ENCODE measurements at places on chromosomes 12 and 14.

DNA sequence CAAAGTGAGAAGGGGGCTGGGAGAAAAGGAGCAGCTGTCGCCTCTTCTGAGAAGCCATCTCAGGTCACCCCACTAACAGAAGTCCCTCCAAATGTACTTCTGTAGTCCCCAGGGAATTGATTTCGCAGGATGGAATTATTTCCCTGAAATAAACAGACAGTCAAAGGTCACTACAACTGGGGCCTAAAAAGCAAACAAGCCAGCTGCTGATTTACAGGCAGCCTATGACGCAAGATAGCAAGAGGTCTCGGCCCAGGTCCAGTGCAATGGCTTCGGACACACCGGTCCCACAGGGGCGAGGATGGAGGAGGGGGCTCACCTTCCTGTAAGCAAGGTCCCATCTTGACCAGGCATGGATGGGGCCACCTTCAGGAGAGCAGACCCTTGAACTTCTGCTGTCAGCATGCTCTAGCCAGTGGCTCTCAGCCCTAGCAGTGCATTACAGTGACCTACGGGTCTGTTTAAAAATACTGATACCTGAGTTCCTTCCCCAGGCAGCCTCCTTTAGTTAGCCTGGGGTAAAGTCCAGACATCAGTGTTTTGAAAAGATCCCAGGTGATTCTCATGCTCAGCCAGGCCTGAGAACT, 18.1 kb downstream of the NUAK1 start:
- no peak for DNase-seq

- DNase-seq = no peak
Observed at GRCh38 chr12:61758661-61759060, 501.5 kb upstream of the USP15 start.

DNA sequence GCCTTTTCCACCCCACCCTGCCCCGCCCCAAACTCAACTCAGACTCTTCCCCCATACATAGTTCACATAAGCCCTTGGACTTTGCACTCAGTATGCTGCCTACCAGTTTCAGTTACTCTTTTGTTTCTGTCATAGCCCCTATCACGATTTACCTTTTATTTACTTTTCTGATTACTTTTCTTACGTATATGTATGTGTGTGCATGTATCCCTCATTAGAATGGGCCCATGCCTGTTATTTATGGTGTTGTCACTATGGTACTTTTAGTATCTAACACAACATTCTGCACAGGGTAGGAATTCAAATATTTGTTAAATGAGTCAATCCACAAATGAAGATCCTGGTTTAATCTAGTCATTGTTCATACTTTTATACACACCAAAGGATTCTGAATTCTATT, 16.5 kb upstream of the LUM start:
- peak; percentile 85 for DNase-seq

DNA sequence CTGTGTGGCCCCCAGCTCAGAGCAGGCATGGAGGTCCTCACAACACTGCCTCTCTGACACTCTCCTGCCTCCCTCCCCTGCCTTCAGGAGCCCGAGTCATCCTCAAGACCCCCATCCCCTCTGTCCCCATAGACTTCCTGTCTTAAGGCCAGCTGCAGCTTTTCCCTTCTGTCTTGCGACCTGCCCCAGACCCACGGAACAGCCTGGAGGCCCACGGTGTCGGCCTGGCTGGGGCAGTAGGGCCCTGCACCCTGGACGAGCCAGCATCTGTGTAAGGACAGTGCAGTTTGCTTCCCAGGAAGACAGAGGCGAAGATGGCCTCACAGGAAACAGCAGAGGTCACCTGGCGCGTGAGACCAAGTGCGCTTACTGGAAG, 9.7 kb downstream of the TEDC1 start:
- no peak for DNase-seq

DNA sequence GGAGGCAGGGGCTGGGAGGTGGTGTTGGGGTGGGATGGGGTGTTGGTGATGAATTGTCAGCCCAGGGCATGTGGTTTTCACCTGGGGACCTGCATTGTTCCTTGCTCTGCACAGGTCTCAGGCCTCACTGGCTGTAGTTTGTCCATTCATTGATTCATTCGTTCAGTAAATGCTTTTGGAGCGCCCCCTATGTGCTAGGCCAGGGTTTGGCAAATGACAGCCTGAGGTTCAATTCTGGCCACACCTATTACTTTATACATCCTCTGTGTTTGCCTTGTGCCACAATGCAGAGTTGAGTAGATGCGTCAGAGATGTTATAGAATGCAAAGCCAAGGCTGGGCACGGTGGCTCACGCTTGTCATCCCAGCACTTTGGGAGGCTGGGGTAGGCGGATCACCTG, 4.7 kb downstream of the ADCK1 start:
- DNase-seq = peak; percentile 51

DNA sequence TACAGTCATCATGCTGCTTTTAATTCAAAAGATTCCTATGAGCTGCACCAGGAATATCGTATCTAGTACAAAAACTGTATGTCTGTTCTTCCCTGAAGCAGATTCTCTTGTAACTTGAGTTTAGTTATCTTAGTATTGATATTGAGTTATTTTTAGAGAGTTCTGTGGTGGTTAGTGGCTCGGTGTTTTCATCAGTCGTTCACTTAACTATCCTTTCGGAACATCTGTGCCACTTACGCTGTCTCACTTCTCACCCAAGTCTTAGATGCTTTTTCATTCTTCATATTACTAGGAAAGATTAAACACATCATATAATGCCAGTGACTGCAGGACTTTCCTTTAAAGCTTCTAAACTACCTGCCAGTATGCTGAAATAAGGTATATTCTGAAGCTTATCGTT, 251.0 kb downstream of the FBXL14 start:
- DNase-seq = no peak

DNA sequence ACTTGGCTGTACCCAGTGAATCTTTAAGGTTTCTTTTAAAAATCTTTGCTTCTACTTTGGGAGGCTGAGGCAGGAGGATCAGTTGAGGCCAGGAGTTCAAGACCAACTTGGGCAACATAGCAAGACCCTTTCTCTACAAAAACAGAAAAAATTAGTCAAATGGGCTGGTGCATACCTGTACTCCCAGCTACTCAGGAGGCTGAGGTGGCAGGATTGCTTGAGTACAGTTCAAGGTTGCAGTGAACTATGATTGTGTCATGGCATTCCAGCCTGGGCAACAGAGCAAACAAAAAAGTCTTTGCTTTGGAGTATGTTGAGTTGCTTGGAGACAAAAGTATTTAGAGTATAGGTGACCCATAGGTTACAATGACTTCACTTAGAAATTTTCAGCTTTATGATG, 6.2 kb upstream of the DDX55 start:
- no peak for DNase-seq

DNA sequence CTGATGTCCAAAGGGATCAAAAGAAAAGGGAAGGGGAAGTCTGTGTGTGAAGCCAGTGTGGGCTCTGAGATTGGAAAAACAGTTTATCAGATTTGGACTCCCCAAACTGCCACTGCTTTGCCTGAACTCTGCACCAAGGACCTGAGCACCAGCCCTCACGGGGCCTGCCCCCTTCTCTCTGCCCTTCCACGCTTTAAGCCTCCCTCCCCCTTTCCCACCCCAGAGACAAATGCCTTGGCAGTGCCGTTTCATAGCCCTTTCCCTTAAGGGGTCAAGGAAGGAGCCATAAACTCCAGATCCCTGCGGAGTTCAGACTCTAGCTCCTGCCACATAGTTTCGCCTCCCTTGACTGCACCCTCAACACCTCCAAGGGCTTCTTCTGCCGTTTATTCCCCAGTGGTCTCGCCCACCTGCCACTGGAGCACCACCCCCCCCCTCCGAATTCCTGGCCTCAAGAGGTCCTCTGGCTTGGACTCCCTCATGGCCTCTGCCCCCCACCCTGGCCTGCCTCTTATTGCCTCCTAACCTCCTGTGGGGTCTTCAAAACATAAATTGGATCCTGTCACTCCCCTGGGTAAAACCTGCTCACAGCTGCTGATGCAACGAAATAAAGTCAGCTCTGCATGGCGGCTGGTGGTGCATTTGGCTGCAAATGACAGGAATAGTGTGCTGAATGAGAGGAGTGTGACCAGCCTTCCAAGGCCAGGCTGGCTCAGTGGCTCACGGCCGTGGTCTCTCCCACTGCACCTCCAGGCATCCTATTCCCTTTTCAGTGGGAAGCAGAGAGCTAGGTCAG, 18.8 kb downstream of the SLC25A29 start:
- DNase-seq = no peak

GRCh38 chr14:104383088-104383995, 196.2 kb upstream of the C14orf180 start:
- no peak for DNase-seq

GRCh38 chr14:29240066-29240465, 473.5 kb downstream of the FOXG1 start:
- no peak for DNase-seq

DNA sequence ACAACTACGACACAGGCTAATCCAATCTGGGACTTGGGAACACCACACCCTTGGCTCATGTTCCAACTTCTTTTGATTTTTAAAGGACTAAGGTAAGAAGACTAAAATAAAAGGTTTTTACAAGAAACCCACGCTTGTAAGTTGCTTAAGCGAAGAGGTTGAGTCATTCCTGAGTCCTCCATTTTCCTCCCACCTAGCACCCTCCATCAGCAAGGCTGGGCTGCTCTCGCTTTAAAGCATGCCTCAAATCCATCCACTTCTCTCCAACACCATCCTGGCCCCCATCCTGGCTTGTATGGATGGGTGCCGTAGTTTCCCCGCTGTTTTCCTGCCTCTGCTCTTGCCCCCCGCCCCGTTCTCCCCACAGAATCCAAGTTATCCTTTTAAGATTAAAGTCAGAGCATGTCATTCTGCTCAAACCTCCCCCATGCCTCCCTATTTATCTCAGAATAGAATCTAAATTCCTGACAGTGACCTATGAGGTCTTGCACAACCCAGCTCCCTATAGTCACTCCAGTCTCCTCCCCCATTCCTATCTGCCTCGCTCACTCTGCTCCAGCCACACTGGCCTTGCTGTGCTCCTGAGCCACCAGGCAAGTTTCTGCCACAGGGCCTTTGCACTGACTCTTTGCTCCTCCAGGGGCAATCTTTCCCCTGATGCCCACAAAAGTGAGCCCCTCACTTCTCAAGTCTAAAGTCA, 34.5 kb downstream of the SCARB1 start:
- DNase-seq = no peak

DNA sequence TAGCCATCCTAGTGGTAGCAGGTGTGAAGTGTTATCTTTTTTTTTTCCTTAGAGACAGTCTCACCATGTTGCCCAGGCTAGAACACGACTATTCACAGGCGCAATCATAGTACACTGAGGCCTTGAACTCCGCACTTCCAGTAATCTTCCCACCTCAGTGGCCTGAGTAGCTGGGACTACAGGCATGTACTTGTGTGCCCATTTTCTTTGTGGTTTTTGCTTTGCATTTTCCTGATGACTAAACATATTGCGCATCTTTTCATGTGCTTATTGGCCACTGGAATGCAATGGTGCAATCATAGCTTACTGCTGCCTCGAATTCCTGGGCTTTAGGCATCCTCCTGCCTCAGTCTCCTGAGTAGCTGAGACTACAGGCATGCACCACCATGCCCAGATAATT, 33.3 kb upstream of the GCH1 start:
- DNase-seq = no peak

- peak; percentile 18 for DNase-seq
Observed at GRCh38 chr14:96626916-96627315, 124.7 kb downstream of the PAPOLA start.

DNA sequence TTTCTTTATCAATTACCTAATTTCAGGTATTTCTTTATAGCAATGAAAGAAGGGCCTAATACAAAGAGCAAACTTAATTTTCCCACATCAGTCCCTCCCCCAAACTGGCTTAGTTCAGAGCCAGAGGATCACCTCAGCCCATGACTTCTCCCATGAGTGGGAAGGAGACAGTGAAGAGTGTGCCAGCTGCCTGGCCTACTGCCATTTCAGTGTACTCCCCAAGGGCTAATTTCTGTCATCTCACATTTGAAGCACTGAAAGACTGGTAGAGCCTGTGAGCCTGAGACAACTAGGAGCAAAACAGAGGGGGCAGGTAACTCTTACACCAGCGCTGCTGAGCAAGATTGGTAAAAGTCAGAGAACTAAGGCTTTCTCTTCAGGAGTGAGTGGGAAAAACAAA, 29.1 kb upstream of the ADAM20 start:
- DNase-seq = no peak

DNA sequence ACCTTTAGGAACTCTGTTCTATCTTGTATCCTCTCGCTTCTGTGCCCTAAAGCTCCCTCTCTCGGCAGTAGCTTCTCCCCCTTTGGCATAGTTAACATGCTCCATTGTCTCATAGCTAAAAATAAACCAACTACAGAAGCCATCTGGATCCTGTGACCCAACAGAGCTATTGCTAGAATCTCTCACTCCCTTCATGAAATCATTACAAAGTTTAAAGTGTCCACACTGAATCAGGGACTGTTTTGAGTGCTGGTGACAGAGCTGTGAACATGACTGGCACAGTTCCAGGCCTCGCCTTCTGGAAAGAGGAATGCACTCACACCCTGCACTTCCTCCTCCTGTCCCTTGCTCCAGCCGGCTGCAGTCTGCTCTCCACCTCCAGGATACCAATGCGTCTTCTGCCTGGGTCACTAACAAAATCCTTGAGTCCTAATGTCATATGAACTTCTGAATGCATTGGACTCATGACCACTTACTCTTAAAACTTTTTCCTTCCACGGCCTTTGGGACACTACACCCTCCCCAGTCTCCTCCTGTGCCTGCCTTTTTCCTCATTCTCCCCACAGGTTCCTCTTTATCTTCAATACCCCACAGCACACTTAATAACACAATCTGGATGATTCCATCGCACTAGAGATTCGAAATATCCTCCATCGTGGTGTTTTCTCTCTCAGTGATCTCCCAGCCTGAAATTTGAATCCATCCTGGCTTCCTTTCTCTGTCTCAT, 13.2 kb downstream of the PLBD1 start:
- peak; percentile 86 for DNase-seq

DNA sequence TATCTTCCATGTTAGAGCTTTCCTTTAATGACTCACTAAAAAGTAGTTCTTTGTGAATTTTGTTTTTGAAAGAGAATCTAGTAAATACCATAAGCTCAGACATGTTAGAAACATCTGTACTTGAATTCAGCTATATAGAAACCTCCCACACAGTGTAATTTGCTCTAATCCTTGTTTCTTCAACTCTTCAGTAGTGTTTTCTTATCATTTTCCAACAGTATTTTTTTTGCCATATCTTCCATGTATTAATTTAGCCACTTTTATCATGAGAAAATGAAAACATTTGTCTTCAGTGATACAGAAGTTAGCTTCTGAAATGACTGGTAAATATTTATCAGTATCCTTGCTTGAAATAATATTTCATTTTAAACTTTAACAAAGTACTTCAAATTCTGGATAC, 73.6 kb downstream of the ARID2 start:
- no peak for DNase-seq

All from DMS53 (cell line).